ENCODE measurements at places on chromosomes 5 and 9.

GRCh38 chr5:36883894-36884462 is 7.4 kb downstream of the NIPBL start:
- no peak for DNase-seq

DNA sequence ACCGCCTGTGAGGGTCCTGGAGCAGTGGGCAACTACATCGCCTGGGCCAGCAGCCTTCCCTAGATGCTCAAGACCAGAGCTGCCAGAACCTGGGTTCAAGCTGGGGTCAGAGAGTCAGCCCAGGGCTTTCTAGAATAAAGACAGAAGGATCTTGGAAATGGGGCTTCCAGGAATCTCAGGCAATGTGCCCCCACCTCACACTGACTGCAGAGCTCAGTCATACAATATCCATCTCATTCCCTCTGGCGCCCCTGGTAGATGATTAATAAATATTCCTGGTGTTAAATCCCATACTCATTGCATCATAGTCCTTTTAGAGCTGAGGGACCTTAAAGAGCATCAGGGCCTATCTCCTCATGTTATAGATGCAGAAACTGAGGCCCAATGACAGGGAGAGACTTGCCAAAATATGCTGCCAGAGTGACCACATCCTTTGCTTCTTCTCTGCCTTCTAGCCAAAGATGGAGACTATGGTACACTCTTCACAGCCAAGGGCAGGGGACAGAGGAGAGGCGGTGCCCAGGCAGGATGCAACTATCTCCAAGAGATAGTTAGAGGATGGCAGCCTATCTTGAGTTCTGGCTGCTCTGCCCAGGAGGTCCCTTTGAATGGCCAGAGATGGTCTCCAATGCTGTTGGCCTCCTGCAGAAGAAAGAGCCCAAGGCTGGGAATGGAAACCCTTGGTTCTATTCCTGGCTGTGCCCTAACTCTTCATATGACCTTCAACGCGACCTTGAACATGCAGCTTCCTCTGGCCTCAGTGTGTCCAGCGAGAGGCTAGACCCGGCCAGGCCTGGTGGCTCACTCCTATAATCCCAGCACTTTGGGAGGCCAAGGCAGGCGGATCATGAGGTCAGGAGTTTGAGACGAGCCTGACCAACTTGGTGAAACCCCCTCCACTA is 36.2 kb upstream of the IL17B start:
- DNase-seq: peak; percentile 71

DNA sequence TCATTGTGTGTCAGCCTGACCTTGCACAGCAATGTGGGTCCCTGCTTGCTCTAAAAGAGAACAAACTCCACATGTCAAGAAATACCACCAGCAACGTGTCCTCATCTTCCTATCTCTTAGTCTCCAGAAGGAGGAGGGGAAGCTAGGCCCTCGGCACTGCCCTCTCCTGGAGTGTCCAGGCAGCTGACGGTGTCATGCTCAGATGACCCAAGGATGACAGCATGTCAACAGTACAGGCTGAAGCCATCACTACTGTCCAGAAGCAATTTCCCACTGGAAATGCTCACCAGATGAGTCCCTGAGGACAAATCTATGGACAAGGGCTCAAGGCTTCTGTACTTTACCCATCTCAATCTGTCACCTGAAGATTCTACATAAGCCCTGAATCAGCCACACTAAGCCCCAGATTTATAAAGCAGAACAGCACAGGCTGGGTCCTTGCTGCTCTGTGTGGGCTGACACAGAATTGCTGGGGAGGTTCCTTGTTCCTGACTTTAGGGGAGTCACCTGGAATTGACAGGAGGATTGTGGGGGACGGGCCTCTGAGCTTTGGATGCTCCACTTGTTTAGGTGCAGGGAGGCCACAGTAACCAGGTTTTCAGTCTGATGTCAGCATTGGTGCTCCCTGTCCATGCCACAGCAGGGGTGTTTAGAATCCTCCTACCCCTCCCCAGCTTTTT is 210.2 kb downstream of the DAB2IP start:
- DNase-seq: peak; percentile 64

GRCh38 chr9:130333041-130333711 is 67.6 kb downstream of the HMCN2 start:
- DNase-seq: no peak

- DNase-seq: peak; percentile 84
Observed at GRCh38 chr5:94433397-94434163, 184.8 kb downstream of the KIAA0825 start.

DNA sequence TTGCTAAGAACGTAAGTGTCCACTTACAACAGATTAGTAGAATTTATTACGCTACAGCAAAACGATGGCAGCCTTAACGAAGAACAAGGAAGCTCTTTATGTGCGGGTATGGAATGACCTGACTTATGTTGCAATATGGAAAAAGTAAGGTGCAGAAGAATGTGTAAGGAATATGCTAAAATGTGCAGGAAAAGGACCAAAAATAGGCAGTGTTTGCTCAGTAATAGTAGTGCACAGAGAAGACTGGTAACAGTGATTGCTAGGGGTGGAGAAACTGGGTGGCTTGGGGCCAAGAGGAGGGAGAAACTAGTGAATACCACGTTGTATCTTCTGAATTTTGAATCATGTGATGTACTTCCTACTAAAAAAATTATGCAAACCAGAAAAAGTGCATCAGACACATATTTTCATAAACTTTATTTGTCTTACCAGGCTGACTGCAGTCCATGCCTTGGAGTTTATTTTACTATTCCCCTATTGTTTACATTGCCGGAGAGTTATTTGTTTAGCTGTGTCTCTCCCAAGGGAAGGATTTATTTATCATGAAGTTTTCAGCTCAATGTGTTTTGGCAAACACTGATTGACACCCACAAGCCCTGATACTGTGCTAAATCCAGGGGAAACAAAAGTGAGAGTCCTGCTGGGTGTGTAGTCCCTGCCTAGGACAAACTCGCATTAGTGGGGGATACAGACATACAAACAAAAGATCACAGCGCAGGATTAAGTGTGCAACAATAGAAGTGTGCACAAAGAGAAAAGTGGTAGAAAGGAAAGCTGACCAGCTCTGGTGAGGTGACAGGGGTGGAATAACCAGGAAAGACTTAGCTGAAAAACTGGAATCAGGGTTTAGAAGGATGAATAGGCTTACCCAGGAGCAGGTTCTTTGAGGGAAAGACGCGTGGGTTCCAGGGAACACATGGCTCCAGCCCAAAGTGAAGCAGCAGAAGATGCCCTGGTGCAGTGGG is 34.0 kb upstream of the ZNF484 start:
- no peak for DNase-seq

- no peak for DNase-seq
Observed at GRCh38 chr5:151617383-151617840, 26.3 kb upstream of the FAT2 start.

- DNase-seq: no peak
Observed at GRCh38 chr9:77283991-77284390, 106.7 kb downstream of the VPS13A start.

Measured in kidney tubule cell (primary cell).